ENCODE measurements at places on chromosomes 4 and X.

DNA sequence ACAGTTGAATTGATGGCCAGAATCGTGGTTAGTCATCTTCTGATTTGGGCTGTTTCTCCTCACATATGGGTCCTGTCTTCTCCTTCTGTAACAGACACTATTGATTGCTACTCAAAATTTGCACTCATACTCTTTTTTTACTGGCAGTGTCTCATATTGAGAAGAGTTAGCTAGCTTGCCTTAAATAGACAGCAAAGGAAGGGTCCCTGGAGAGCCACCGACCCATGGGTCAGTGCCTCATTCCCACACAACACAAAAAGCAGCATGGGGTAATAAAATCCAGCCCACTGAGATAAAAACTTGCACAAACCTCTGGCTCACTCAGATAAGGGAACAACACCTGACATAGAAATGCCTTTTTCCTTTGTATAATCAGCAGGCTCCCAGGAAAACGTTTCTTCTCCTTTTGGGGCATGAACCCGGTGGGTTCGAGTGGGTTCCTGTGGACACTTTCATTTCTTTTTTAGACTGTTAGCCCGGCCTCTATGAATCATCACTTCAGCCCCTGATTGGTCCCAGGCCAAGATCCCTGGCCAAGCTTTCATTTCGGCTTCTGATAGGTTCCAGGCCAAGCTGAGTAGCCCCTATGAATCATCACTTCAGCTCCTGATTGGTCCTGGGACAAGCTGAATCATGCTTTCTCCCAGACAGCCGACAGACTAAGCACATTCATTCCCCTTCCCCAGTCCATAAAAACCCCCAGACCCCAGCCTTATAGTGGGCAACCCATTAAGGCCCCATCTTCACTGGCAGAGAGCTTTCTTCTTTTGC is 408.1 kb downstream of the DCAF12L2 start:
- DNase-seq: no peak

GRCh38 chrX:72621163-72621562 is 48.5 kb upstream of the HDAC8 start:
- no peak for DNase-seq

DNA sequence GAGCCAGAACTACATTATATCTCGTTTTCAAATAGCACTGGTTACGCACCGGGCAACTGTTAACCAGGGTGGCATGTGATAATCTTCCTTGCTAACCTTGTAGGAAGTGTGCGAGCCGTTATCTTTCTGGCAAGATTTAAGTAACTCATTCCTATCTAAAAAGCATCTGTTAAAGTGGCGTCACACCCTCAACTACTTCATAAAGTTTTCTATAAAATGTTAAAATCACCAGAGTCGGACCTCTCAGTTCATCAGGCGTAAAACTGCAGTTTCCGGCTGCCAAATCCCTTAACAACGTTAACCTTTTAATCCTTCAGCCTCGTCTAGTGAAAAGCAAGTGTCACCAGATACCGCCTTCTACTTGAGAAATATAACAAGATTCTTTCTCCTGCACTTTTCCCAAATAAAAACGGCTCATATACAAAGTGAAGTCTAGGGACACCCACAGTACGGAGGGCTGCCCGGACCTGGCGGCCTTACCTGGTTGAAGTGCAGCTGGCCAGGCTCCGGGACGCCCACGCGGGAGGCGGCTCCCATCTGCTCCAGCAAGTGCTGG is 1.2 kb downstream of the SLC39A8 start:
- DNase-seq: no peak

- no peak for DNase-seq
These were observed 56.4 kb downstream of the SCFD2 start for GRCh38 chr4:53309321-53310040.

DNA sequence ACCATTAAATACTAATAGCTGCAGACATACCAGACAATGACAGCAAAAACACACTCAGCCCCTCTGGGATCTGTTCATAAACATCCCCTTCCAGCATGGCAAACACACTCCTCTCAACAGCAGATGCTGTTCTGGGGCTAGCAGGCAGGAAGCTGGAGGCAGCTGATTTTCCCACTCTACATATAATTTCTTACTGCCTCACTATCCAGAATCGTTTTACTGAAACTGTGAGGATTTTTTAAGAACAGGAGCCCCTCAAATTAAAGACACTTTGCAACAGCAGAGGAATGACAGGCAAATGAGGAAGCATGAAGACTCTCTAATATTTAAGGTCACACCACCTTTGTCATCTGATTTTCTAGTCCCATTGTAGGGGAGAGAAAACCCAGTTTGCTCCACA is 2.2 kb downstream of the MAPK10 start:
- DNase-seq: no peak
